Choroid plexus epithelial cell (primary cell): ENCODE measurements at places on chromosomes 13 and 19.
A peak's percentile ranks its signal among the peaks of the same experiment; 100 is the strongest.

GRCh38 chr19:10450853-10451609 is 30.7 kb downstream of the PDE4A start:
- no peak for DNase-seq

GRCh38 chr13:40995997-40996396 is 23.1 kb downstream of the ELF1 start:
- DNase-seq, result no peak

DNA sequence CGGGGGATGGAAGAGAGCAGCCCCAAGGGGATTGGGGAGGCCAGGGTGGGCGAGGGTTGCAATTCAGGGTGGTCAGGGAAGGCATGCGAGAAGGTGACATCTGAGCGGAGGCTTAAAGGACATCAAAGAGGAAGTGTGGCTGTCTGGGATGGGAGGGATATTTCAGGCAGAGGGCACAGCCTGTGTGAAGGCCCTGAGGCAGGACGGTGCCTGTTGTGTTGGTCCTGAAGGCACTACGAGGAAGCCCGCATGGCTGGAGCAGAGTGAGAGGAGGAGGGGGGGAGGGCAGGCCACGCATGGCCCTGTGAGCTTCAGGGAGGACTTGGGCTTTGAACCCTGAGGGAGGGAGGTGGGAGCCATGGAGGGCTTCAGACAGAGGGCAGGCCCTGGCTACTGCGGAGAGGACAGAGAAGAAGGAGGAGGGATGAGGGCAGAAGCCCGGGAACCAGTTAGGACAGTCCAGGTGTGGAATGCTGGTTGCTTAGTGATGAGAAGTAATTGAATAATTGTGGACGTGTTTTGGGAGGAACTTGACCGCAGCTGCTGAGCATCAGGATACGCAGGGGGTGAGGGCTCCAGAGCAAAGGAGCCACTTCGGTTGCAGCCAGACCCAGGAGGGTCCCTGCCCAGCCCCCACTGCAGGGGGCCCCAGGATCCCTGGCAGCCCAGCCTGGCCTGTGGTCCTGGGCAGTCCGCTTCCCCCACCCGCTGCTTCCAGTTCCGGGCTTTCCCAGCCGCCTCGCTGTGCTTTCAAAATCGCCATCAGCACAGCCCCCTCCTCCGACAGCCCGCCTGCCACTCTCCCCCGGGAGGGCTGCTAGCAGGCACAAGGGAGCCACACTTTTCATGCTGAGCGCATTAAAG is 6.2 kb downstream of the TLE6 start:
- DNase-seq, result peak; percentile 86

DNA sequence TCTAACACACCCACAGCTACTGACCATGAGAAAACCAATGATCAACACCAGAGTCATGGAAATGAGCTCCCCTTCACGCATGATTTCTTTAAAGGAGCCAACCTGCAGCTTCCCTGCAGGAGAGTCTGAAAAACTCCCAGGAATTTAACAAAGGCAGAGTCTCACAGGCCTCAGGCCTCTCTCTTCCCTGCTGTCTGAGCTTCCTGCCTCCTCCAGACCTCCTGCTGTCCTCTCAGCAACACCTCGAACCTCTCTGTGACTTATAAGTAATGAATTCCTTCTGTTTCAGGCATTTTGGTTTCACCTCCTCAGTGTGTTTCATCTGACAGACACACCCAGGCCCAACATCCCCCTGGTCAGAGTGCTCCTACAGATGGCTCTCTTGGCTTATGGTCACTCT is 1044.4 kb downstream of the UQCRFS1 start:
- DNase-seq, result no peak

DNA sequence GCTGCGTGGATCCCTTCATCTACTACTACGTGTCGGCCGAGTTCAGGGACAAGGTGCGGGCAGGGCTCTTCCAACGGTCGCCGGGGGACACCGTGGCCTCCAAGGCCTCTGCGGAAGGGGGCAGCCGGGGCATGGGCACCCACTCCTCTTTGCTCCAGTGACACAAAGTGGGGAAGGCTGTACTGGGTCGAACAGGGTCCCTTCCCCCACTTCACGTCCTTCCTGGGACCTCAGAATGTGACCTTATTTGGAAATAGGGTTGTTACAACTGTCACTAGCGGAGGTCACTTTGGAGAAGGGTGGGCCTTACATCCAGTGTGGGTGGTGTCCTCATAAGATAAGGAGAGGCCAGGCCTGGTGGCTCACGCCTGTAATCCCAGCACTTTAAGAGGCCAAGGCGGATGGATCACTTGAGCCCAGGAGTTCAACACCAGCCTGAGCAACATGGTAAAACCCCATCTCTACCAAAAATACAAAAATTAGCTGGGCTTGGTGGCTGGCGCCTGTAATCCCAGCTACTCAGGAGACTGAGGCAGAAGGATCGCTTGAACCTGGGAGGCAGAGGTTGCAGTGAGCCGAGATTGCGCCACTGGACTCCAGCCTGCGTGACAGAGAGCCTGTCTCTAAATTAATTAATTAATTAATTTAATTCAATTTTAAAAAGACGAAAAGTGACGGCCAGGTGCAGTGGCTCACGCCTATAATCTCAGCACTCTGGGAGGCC is 1.8 kb downstream of the F2RL3 start:
- DNase-seq, result no peak

DNA sequence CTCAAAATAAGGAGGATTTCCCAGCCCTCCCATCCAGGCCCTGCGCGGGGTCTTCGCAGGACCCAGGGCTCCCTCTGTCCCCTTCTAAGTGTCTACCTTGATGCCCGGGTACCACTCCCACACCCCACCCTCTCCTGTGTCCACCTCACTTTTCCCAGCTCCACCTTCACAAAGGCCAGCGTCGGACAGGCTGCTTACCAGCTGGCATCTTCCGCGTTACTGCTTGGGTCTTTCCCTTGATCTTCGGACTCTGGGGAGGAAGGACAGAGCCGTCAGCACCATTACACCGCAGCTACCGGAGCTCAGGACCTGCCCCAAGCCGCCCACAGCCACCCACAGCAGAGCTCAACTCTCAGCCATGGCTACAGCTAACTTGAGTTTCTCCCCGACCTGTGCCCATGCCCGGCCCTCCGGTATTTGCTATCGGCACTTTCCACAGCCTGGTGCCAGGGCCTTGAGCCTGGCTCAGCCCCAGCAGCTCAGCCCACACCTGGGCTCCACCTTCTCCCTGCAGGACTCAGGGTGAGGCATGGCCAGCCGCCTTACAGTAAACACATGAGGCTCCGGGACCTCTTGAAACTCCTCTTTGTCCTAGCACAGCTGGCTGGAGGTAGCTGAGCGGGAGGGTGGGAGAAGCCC is 3.8 kb downstream of the C13orf46 start:
- DNase-seq, result no peak

DNA sequence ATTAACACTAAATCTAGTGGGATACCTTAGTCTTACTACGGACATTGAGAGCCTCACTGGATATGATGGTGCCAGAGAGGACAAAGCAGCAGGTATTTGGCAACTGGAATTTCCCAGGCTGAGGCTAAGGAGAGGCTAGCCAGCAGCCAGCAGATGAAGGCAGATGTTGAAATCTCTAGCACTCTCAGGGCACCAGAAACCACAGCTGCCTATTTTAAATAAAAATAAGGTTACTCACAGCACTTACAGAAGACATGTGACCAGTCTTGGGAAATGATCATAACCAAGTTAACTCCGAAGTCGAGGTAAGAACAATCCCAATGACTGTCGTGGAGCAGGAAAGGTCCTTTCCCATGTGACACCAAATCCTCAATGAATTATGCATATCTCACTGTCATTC is 1726.0 kb downstream of the EFNB2 start:
- peak; percentile 93 for DNase-seq

DNA sequence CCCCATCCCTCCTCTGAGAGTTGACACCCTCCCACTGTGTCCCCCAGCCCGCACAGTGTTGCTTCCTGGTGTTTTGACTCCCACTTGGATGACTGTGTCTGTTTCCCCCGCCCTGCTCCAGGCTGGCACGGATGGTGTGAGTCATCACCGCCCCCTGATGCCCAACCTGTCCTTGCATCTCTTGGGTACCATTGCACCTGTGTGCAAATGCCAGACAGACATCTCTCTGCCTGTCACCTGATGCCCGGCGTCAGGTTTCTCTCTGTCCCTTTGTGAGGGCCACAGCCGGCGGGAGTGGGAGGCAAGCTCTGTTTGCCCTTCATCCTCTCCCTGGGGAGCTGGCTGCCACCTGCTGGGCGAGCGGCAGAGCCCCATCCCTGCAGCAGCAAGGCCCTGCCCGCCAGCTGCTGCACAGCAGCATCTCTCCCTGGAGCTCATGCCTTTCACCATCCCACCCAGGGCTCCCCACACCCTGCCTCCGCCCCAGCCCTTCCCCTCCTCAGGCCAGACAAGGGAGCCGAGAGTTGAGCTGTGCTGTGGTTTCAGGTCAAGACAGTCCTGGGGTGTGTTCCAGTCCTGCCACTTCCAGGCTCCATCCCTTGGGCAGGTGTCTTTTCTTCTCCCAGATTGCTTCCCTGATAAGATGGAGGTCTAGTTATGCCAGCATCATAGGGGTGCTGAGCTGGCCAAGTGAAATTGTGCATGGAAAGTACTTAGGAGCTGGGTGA is 29.7 kb downstream of the NKPD1 start:
- DNase-seq, result peak; percentile 24

- no peak for DNase-seq
These were observed 428.2 kb upstream of the KLF12 start for GRCh38 chr13:74562381-74562780.

DNA sequence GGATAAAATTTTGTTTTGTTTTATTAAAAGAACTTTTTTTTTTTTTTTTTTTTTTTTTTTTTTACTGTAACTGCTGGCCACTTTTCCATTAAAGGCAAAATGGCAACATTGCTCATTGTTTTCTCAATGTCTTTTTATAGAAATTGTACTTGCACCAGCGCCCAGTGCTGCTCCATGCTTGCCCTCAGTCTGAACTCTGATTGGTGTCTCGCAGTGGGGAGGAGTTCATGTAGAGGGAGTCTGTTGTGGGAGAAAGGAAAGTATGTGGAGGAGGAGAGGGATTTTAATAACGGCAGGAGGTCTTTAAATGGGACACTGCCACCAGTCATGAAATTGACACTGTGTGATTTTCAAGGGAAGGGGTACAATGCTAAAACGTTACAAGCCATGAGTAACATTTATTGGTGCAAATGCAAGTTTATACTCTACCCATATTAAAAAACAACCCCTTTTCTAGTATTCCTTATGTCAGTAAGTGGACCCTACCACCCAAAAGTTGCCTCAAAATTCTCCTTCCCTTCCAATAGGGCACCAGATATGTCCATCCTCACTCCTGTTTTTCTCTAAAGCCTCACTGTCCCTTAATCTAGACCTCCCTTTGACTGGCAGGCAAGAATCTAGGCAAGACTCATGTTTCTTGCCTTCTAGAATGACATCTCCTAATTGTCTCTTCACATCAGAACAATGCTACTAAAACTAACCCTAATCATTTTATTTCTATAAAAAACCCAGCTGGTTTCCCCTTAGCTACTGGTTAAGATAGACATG is 3.2 kb downstream of the RASL11A start:
- DNase-seq, result peak; percentile 86

DNA sequence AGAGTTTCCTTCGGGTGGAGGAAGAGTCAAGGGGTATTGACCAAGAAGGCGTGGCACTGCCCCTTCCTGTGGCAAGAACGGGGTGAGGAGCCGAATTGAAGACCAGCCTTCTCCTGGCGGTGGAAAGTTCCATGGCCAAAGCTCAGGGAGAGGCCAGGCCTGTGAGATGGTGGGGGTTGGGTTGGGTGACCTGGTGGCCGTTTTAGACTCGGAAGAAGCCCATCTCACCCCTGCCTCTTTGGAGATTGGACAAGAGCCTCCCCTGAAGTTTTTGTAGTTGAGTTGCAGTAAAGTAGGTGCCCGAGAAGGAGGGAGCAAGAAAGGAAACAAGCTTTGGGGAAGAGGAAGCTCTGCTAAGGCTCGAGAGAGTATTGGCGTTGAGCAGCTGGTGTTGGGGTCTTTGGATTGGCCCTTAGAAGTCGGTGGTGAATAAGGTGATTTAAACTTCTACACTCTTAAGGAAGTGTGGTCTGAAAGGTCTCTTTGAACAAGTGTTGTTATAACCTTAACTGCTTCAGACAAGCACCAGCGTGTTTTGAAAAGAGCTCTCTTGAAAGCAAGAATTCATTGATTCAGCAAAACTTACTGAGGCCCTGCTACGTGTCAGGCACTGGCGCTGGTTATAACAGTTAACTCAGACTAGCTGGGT is 964 bp downstream of the SPINT2 start:
- DNase-seq, result peak; percentile 50
